ENCODE measurements at places on chromosomes 12 and 14.

- DNase-seq, result peak; percentile 30
Observed at GRCh38 chr12:85951823-85952222, 77.7 kb downstream of the NTS start.

DNA sequence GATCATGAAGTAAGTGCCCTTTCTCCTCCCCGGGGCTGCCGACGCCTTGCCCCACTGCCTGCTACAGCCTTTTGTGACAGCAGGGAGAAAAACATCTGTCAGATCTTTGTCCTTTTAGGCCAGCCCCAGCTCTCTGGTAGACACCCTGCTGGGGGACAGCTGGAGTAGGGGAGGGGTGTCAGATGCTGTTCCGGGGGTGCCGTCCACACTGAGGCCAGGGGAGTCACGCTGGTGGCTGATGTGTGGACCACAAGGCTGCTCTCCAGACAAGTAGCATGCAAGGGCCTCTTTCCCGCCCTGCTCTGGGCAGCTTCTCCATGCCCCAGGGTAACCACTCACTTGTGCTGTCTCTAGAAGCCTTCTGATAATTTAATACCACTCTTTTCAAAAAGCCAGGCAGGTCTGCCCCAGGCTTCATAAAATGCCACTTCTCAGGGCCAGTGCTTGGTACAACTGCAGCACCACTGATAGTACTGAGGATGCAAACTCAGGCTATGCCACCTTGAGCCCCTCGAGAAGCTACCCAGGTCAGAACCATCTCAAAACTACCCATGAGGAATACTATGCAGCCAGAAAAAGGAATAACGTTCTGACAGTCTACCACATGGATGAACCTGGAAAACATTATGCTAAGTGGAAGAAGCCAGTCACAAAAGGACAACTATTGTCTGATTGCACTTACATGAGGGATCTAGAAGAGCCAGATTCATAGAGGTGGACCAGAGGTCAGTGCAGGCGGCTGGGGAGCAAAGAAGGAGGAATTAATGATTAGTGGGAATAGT is 66.0 kb upstream of the RIN3 start:
- DNase-seq, result no peak

DNA sequence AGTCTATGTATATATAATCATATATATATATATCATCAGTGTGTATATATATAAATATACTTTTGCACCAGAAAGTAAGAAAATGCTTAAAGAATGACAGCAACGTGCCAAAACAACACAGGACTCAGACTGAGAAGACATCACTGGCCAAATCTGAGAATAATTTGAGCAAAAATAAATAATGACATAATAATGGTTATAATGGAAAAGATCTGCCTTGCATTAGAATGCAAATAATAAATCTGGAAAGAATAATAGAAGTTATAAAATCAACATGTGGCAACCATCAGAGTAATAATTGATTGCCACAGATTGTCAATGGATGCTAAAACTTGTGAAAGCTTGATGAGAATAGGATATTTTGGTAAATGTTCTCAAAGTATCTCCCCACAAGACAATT is 61.5 kb upstream of the PLEKHG7 start:
- no peak for DNase-seq

- DNase-seq, result no peak
Observed at GRCh38 chr14:101010293-101010692, 106.8 kb upstream of the RTL1 start.

DNA sequence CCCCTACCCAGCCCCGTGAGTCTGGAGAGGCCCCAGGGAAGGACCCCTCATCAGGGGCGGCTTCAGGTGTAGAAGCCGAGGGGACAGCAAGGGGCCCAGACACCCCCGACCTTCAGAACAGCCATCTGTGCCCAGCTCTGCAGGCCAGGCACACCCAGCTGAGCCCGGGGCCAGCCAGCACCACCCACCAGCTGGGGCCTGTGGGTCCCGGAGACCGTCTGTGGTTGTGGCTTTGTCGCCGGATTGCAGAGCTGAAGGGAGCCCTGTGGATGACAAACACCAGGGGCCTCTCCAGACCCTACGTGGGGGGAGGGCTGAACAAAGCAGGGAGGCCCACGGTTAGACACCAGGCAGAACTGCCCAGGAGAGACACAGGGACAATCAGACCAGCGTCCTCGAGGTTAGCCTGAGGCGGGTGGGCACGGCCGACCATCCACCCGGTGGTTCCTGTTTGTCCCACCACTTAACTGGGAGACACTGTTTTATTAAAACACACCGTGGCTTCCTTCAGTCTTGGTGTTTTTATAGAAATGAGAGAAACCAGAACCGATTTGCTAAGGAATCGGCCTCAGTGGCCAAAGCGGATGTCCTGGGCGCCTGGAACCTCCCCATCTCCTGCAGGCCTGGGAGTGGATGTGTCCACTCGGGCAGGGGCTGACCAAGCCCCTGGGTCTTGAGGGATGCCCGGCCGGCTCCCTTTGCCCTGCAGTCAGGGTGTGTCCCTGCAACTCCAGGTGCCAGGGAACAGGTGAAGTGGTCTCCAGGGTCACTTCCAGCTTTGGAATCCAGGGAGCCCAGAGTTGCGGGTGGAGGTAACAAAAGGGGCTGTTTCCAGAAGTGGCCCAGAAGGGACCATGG is 10.0 kb downstream of the C14orf180 start:
- DNase-seq, result no peak

Measured in SK-N-MC (cell line).